ENCODE measurements at places on chromosomes 13 and 19.

DNA sequence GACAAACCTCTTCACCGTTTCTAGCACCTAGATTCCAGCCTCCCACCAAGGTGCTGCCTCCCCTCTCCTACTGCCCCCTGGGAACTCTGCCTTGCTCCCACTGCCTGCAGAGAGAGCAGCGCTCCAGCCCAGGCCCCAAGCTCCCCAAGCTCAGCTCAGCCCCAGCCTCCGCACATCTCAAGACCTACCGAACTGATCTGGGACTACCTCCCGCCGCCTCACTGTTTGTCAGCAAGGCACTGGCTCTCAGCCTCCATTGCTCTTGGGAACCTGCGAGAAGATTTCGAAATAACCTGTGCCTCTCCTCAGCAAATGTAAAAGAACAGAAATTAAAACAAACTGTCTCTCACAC, 92.4 kb upstream of the GPR183 start:
- DNase-seq = no peak

DNA sequence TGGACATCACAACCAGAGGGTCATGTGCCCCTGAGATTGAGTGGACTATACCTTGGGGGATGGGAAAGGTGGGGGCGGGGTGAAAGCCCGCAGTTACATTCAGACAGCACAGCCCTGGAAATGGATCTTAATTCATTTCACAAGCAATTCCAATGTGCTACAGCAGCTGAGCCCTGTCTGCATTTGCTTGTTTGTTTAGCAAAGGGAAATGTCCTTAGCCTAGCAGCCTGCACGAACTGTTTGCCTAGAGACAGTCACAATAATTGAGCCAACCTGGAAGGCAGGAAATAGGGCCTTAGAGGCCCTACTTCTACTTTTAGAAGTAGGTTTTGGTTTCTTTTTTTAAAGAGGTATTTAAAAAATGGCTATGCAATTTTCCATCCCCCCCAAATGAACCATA, 177.3 kb upstream of the KL start:
- no peak for DNase-seq

DNA sequence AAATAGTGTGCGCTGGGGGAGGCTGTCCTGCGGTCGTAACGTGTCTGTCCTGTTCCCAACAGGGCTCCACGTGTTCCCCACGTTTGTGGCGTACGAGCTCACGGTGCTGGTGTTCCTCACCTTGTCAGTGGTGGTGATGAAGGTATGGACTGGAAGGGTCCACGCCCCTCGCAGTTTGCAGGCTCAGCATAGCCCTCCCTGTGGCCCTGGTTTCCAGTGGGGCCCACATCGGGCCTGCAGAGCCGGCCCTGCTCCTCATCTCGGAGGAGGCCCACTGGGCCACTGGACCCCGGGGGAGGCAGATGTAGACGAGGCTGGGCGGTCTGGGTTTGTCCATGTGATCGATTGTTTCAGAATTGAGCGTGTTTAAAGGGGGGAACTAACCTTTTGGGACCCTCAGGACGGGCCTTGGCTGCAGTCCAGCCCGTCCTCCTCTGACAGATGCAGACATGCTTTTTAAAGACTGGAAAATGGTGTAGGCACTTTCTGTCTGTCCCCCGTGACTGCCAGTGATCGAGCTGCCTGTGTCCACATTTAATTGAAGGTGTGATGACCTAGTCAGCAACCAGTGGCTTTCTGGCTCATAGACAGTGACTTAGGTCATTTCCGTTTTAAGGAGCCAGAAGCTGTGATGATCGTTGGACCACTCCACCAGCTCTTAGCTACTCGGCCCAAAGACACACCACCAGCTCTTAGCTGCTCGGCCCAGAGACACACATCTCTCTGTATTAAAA, 37.1 kb upstream of the TFDP1 start:
- DNase-seq = peak; percentile 49

DNA sequence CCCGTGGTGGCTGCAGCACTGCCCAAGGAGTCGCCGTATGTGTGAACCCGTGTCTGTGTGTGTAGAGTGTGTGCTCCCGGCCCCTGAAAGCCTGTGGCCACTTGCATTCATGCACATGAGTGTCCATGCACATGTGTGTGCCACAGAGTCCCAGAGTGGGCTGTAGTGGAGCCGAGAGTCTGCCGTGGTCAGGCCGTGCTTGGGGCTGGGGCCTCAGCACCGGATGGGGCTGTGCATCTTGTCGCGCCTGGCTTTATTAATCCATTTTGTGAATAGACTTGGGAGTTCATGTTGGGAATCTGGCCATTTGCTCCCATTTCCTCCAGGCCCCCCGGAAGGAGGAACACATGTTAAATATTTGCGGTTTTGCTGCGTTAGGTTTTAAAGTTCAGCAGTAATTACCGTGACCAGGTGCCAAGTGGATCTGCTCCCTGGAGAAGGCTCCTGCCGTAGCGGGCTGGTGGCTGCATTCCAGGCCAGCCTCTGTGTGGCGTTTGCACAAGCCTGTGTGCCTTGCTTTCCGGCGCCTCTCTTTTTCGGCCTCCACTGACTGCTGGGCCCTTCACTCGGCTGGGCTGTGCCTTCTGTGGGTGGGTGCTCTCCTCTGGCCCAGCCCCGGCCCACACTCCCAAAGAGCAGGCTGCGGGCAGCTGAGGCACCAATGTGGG, 69.2 kb upstream of the KCTD15 start:
- DNase-seq = no peak

- no peak for DNase-seq
Observed at GRCh38 chr13:90732049-90732448, 615.4 kb upstream of the MIR17HG start.

DNA sequence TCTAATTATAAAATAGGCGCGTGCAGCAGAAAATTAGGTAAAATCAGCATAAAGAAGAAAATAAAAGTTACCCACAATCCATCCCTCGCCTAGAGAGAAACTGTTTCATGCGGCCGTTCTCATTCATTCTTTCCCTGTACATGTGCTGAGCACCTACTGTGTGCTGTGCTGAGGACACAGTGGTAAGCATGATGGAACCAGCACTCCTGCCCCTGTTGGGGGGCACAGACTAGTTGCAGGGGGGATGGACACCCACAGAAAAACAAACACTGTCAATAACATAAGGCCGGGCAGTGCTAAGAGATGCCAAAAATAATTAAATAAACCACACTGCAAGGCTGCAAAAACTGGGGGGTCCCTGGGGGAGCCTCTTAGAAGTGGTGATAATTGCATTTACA, 43.3 kb downstream of the PTPRS start:
- DNase-seq = no peak

GRCh38 chr13:76225815-76226489, 589.8 kb downstream of the LMO7 start:
- DNase-seq = peak; percentile 80

DNA sequence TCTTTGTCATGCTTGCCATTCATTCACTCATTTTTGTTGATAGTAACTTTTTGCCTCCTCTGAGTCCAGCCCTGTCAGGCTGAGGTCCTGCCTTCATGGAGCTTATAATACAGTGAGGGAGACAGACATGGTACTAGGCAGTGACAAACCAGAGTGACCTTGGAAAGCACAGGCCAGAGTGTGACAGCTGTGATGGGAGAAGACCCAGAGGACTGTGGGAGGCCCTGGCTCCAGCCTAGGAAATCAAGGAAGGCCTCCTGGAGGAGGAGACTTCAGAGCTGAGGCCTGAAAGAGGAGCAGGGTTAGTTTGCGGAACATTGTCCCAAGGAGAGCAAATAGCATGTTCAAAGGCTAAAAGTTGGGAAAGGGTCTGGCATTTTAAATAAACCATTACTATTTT, 20.5 kb downstream of the PAK4 start:
- no peak for DNase-seq

DNA sequence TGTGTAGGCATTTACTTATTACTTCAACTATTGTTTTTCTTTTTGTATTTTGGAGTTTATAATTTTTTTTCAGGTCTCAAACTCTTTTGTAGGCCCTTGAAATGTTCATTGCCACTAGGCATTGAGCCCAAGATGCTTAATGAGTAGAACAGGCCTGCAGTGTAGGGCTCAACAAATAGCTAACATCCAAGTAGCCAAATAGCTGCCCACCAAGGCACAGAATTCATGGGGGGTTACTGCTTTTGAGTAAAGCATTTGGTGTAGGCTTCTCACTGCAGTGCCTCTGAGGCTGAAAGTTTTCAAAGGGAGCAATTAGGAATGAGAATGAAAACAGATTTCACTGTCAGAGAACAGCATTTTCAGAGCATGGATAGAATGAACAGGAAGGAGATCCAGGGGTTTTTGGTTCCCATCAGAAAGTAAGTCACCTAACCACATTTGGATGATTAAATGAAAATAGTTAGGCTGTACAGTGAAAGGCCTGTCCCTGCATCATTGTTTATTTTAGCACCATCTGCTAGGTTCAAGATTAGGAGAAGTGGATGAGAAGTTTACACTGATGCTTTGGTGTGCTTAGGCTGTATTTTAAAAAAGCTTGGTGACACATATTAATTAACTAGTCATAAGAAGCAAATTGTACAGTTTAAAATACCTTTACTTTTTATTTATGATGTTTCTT, 61.0 kb downstream of the EDNRB start:
- no peak for DNase-seq

GRCh38 chr13:19960653-19960976, 2.1 kb downstream of the ZMYM2 start:
- DNase-seq = no peak

DNA sequence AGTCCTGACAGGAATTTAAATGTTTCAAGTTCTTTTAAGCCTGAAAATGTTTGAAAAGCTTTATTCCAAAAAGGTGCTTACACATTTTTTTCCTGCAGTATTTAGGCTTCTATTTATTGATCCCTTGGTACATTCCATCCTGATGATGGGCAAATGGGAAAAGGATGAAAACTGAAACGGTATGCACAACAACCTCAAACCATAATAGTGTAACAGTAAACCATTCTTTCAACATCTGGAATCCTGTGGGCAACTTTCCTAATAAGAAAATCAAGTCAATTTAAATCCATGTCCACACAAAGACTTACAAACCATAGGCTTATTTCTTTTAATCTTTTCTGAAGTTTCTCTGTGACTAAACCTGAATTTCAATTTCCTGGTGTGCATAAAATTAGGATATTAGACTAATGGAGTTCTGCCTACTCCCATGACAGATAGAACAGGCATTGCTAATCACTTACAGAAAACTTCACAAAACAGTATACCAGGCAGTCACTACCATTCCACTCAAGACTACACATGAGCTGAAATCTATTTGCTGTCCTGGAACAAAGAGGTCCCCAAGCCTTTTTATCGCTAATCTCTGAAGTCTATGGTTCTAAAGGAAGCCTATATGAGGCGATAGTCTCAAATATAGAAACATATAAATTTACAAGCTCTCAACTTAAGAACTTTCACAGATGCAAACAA, 103.3 kb downstream of the DLEU7 start:
- no peak for DNase-seq

DNA sequence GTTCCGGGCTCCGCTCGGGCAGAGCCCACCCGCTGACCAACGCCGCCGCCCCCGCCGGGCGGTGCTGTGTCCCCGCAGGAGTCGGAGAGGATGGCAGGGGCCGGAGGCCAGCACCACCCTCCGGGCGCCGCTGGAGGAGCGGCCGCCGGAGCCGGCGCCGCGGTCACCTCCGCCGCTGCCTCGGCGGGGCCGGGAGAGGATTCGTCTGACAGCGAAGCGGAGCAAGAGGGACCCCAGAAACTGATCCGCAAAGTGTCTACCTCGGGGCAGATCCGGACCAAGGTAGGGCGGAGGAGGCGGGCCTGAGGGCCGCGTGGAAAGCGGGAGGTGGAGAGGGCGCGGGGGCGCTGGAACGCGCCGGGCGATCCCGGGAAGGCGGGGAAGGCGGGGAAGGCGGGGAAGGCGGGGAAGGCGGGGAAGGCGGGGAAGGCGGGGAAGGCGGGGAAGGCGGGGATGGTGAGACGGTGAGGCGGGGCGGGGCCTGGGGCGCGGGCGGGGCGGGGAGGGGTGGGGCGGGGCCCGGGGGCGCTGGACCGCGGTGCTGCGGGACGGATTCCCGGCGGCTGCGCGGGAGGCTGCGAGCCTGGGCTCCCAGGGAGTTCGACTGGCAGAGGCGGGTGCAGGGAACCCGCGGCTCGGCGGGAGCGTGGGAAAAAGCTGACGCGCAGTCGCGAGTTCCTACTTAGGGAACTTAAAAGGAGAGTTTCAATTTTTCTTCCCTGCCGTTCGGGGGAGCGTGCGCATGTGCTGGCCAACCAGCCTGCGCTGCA, 421 bp downstream of the DGKH start:
- DNase-seq = peak; percentile 86

GRCh38 chr13:52968074-52968700, 60.4 kb upstream of the OLFM4 start:
- DNase-seq = peak; percentile 63

DNA sequence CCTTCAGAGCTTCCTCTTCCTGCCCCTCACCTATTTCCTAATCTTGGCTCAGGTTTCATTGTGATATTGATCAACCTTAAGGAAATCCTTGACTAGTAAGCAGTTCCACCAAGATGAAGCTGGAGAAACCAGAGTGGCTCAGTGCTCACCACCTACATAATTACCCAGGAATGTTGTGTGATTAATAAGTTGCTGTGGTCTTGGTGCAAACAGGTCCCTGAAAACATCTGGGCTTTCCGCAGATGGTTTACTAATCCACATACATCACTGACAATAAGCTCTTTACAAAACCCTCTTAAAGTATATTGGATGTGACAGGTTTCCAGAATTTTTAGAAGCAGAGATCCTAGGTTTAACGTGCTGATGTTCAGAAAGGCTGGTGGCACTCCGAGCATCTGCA, 8.6 kb upstream of the SERP2 start:
- no peak for DNase-seq

DNA sequence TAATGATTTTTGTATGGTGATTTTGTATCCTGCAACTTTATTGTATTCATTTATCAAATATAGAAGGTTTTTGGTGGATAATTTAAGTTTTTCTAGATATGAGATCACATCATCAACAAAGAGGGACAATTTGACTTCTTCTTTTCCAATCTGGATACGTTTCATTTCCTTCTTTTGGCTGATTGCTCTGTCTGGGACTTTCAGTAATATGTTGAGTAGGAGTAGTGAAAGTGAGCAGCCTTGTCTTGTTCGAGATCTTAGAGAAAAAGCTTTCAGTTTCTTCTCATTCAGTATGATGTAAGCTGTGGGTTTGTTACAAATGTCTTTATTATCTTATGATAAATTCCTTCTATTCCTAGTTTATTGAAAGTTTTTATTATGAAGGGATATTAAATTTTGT, 352.0 kb upstream of the DACH1 start:
- DNase-seq = no peak

- DNase-seq = peak; percentile 23
Observed at GRCh38 chr19:49863254-49863934, 4.0 kb downstream of the PNKP start.

DNA sequence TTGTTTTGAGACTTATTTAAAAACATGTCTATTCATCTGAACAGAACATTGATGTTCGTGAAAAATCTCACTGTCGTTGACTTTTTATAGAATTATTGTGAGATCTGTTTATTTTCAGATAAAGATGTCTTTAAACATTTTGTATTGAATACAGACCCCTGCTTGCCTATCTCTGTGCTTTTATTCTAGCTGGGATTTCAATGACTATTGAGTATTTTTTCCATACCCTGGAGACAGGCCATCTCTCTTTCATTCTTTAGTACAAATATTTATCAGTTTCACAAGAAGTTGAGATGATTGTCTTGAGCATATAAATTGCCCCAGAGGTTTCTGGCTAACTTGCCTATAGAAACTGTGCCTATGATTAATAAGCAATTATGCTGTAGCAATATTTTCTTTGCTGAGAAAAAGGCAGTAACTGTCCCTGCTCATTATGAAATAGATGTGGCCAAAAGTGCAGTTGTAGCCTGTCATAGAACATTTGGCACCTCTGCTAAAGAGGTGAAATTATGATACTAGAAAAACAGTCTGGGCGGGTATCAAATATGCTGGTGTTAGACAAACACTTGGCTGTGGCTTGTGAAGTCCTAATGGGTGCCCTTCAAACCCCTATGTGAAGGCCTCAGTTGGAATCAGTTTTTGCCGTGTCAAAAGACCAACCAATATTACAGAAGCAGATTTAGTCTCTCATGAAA, 360.6 kb downstream of the HS6ST3 start:
- DNase-seq = no peak
